ENCODE measurements at places on chromosomes 11 and 22.

DNA sequence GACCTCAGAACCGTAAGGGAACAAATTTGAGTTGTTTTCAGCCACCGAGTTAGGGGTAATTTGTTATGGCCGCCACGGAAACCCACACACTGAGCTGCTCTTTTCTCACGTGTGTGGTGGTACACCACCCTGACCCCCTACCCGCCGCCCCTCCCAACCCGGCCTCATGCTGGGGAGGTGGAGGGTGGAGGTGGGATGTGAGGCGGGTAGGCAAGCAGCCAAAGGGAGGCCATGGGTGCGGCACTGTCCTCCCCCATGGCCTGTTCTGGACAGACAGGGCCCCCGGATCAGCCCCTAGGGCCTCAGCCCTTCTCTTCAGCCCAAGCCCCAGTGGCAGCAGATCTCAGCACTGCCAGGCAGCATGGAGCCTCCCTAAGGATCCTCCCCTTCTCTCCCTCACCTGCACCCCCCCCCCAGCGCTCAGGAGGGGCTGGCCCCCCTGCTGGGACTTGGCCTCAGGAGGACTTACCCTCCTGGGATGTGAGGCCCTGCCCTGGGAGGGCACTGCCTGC, 7.9 kb downstream of the PRR5 start:
- no peak for DNase-seq

DNA sequence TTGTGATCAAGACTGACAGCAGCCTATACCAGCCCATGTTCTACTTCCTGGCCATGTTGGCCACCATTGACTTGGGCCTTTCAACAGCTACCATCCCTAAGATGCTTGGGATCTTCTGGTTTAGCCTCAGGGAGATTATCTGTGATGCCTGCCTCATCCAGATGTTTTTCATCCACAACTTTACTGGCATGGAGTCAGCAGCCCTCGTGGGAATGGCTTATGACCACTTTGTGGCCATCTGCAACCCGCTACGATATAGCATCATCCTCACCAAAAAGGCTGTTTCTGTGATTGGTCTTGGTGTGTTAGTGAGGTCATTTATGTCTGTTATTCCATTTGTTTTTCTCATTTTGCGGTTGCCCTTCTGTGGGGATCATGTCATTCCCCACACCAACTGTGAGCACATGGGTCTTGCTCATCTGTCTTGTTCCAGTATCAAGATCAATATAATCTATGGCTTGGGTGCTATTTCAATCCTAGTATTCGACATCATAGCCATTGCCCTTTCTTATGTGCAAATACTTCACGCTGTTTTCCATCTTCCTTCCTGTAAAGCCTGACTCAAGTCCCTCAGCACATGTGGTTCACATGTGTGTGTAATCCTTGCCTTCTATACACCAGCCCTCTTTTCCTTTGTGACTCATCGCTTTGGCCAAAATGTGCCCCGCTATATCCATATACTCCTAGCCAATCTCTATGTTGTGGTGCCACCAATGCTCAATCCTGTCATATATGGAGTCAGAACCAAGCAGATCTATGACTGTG, 23.6 kb downstream of the OR52E1 start:
- no peak for DNase-seq

- DNase-seq, result no peak
Measured at GRCh38 chr22:38314933-38315822, 2.1 kb downstream of the CSNK1E start.

DNA sequence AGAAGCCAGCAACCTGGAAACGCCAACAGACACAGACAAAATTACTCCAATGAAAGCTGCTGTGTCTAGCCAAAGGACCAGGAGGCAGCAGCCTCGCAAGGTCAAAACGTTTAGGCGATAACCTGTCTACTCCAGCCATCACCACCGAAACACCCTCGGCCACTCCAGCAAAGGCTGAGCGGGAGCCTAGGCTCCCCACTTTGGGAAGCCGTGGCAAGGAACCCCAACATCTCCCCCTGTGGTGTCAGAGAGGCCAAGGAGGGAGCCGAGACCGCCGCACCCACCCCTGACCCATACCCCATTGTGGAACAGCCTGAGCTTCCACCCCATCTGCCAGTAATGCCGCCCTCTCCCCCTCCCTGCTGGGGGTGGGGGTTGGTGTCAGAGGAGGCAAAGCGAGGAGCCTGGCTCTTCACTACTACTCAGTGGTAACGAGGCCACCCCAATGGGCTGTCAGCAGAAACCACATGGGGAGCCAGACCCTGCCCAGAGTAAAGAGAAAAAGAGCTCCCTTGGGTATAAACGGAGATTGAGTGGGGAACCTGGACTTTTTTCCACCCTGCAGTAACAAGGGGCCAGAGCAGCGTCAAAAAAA, 33.9 kb upstream of the SEPTIN5 start:
- no peak for DNase-seq

DNA sequence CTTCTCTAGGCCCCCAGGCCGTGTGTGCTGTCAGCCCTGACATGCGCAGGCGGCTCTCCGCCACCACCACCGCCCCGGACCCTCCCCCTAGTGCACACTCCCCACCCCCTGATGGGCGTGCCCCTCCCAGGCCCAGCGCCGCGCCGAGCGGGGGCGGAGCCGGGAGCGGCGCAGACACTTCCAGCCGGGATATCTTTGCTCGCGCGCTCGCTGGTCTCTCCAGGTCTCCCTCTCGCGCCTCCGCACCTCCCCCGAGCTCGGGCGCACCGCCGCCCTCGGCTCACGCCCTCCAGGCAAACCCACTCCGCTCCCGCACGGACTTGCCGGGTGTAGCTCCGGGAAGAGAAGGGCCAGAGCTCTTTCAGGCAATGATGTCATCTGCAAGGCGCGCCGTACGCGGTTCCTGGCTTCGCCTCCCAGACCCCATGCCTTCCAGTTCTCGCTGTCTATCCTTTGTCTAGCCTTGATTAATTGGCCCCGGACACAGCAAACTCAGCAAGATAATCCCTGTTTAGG, at the start of gene SCN3B:
Gene SCN3B (minus strand): TSS at position 59 of the 516 bp plus-strand sequence. CDS start 823 bp downstream, outside the sequence.
- DNase-seq, result no peak

DNA sequence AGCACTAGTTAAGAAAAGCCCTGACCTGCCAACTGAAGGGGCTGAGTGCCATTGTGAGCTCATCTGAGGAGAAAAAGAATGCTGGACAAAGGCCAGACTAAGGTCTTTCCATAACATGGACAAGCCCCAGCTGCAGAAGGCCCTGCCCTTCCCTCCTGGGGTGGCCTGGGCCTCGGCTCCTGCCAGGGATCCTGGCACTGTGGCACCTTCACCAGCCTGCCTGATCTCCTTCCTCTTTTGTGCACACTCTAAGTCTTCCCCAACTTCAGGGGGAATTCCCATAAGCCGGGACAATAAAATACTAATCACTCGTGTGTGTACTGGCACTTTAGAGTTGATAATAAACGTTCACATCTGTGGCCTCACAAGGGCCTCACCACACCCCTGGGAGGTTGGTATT, 9.9 kb downstream of the TMPRSS13 start:
- no peak for DNase-seq

DNA sequence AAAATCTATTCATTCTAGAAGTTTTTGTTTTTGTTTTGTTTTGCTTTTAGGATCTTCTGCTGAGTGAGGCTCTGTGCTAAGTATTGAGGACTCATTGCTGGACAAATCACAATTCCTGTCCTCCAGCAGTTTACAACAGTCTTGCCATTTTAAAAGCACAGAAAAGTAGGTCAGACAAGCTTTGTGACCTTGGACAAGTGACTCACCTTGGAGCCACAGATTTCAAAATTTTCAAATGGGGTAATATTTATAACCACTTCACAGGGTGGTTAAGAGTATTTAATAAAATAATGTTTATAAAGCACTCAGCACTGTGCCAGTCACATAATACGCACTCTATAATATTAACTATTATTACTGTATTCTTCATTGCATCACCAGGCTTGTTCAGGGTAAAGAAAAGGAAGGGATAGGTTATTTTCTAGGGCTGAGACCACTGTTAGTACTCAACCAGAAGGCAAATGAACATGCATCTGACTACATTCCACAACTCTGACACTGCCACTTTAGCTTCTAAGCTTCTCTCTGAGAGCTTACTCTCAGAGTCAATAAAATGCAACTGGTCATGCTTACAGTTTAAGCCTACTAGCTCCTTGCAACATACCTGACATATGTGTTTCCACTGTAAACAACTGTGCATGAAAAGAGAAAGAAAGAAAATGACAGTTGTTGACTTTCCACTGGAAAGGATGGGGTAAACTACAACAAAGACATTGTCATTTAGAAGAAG, 63.2 kb upstream of the FIBIN start:
- no peak for DNase-seq

- no peak for DNase-seq
Measured at GRCh38 chr11:67698247-67698646, 23.8 kb upstream of the ALDH3B2 start.

DNA sequence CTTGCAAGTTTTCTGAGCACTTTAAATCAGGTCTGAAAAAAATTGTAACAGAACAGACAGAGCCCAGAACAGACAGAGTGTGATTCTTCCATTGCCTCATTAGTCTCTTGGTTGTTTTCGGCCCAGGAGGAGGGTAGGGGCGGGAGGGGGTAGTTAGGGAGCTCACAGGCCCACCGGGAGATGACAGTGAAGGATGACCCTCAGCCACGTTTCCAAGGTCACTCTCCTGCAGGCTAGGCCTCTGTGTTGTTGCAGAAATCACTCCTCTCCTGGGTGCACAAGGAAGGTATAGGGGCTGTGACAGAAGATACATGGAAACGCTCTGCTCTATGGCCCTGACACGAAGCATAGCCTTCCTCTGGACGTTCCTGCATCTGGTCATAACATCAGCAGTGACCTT, 69.3 kb downstream of the ABTB2 start:
- DNase-seq, result no peak

DNA sequence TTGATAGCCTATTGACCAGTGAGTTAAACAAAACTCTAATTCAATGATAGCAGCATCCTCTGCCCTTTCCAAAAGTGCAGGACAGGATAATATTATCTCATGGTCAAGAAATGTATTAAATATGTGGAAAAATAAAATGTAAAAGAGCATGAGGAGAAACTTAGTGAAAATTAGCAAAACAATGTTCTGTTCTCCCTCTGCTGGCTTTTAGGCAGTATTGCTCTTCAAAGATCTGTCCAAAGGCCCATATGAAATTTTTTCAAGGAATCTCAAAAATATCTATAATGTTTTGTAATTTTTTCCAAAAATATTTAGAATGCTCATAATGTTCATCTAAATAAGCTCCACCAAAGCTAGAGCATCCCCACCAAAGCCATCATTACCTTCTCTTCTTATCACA, 8.3 kb upstream of the ARL14EP start:
- DNase-seq, result no peak

- no peak for DNase-seq
Measured at GRCh38 chr22:30860176-30861105, 108.1 kb downstream of the MORC2 start.
